Left ventricle myocardium inferior (tissue), 1 donor: ENCODE measurements at places on chromosomes 12 and 14. TPM values are rescaled to one million over a fixed set of nuclear protein-coding genes. Genes with fewer than 3 reads are reported as not detected.

- no peak overlapping the region for H3K4me3 ChIP-seq
- peaks cover 6% of the 10 kb centered on the region for H3K27me3 ChIP-seq
- DNase-seq = no peak
- H3K27ac ChIP-seq = no peak overlapping the region
Measured at GRCh38 chr14:76525106-76525821, 149.3 kb downstream of the ESRRB start.

DNA sequence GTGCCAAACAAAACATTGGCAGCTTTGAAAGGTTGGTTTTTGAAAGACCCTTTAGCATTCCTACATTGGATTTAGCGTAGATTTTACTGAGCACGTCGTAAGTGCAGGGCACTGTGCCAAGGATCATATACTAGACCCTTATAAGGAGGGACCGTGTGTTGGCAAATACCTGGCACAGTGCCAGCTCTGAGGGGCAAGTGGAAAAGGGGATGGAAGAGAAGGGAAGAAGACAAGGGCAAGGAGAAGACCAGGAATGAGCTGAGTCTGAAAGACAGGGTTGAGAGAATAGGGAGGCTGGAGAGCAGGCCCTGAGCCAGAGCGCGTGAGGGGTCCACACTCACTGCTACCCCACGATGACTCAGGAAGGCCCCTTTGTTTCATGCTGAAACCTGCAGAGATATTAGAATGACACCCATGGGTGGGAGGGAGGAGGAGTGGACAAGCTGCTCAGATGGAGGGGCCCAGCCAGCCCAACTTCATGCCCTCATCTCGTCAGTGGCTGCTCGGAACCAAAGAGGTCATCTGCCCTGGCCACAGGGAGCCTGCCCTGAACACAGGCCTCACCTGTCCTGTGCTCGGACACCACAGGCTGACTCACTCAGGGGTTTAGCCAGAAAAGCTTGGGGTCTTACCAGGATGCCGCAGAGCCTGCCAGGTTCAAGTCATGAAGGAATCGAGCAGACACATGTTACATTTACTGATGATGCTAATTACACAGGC, 25.0 kb downstream of the RAB35 start:
- peaks cover 32% of the 10 kb centered on the region for H3K4me1 ChIP-seq
- H3K27ac ChIP-seq = no peak overlapping the region
- no peak for DNase-seq
- H3K4me3 ChIP-seq = no peak overlapping the region
- H3K36me3 ChIP-seq = peaks cover 24% of the 10 kb centered on the region

- H3K27me3 ChIP-seq = no peaks in the 10 kb centered on the region
- H3K36me3 ChIP-seq = no peaks in the 10 kb centered on the region
- DNase-seq = no peak
- H3K4me3 ChIP-seq = no peak overlapping the region
Measured at GRCh38 chr14:29064305-29064900, 297.8 kb downstream of the FOXG1 start.

DNA sequence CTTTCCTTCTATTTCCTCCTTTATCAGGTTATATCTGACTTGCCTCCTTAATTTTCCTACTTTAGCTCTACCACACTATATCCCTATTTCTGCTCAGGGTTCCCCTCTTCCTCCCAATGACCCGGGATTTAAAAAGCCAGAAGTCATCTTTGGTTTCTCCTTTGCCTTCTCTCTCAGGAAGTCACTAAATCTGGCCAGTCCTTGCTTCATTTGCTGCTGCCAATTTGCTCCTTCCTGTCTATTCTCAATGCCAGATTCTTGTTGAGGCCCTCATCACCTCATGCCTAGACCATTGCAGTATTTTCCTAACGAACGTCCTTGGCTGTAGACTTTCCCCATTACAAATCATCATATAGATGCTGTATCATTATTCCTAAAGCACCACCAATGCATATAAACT, 26.5 kb upstream of the NID2 start:
- H3K4me1 ChIP-seq = peaks cover 3% of the 10 kb centered on the region
- H3K4me3 ChIP-seq = no peak overlapping the region
- H3K27ac ChIP-seq = no peak overlapping the region

- H3K4me1 ChIP-seq = no peaks in the 10 kb centered on the region
- no peak overlapping the region for H3K4me3 ChIP-seq
- H3K27ac ChIP-seq = no peak overlapping the region
- no peaks in the 10 kb centered on the region for H3K36me3 ChIP-seq
Measured at GRCh38 chr12:115204957-115205754, 521.2 kb upstream of the TBX3 start.

GRCh38 chr12:91513313-91513712, 330.7 kb upstream of the DCN start:
- H3K36me3 ChIP-seq = no peaks in the 10 kb centered on the region
- no peaks in the 10 kb centered on the region for H3K27me3 ChIP-seq
- no peak overlapping the region for H3K27ac ChIP-seq
- H3K4me3 ChIP-seq = no peak overlapping the region
- H3K4me1 ChIP-seq = no peaks in the 10 kb centered on the region
- DNase-seq = no peak

DNA sequence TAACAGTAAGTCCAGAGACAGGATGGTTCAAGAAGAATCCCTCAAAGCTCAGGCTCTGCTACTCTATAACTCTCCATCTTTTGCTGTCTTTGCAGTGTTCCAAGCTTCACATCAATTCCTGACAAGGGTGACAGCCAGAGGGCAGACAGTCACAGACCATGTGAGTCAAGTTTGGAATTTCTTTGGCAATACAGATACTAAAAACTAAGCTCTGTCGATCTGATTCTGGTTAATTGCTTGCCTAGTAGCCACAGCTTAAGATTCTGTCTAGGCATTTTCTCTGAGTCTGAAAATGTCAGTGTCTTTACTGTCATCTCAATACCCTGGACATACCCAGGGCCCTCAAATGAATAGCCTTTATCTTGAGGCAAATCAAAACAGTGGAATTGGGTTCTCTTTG, 153.7 kb downstream of the CEP128 start:
- H3K4me3 ChIP-seq = no peak overlapping the region
- H3K27ac ChIP-seq = no peak overlapping the region
- no peaks in the 10 kb centered on the region for H3K36me3 ChIP-seq
- DNase-seq = no peak
- no peaks in the 10 kb centered on the region for H3K27me3 ChIP-seq

DNA sequence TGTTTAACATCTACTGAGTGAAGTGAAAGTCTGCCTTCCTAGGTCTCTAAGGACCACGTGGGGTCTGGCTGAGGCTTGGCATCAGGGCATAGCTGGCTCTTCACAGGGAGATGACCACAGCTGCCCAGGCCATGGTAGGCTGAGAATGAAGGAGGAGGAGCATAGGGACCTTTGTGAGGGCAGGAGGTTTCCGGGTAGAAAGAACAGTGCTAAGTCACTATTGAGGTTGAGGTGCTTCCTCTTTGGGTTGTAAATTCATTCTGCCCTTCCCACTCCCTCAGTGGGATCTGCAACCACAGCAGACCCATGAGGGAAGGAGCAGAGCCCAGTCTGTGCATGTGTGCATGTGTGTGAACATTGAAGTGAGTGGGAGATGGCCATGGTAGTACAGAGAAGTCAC, 909.6 kb downstream of the VRK1 start:
- H3K36me3 ChIP-seq = no peaks in the 10 kb centered on the region
- no peak overlapping the region for H3K4me3 ChIP-seq
- no peak overlapping the region for H3K27ac ChIP-seq
- H3K4me1 ChIP-seq = no peaks in the 10 kb centered on the region
- peaks cover 50% of the 10 kb centered on the region for H3K27me3 ChIP-seq

- H3K4me3 ChIP-seq = no peak overlapping the region
- peaks cover 21% of the 10 kb centered on the region for H3K4me1 ChIP-seq
- no peaks in the 10 kb centered on the region for H3K27me3 ChIP-seq
- no peaks in the 10 kb centered on the region for H3K36me3 ChIP-seq
Measured at GRCh38 chr12:65496617-65497016, 218.1 kb downstream of the MSRB3 start.

DNA sequence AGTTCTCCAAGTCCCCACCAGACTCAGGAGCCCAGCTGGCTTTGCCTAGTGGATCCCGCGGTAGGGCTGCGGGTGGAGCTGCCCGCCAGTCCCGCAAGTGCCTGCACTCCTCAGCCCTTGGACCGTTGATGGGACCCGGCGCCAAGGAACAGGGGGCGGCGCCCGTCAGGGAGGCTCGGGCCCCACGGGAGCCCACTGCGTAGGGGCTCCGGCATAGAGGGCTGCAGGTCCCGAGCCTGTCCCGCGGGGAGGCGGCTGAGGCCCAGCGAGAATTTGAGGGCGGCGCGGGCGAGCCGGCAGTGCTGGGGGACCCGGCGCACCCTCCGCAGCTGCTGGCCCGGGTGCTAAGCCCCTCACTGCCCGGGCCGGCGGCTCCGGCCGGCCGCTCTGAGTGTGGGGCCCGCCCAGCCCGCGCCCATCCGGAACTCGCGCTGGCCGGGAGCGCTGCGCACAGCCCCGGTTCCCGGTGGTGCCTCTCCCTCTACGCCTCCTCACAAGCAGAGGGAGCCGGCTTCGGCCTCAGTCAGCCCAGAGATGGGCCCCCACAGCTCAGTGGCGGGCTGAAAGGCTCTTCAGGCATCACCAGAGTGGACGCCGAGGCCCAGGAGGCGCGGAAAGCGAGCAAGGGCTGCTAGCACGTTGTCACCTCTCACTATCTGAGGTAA, 452.4 kb upstream of the LRFN5 start:
- H3K4me3 ChIP-seq = no peak overlapping the region
- H3K4me1 ChIP-seq = no peaks in the 10 kb centered on the region
- no peaks in the 10 kb centered on the region for H3K27me3 ChIP-seq
- H3K27ac ChIP-seq = no peak overlapping the region
- no peaks in the 10 kb centered on the region for H3K36me3 ChIP-seq

- H3K36me3 ChIP-seq = no peaks in the 10 kb centered on the region
- no peak overlapping the region for H3K4me3 ChIP-seq
- H3K27ac ChIP-seq = no peak overlapping the region
- DNase-seq = no peak
- peaks cover 73% of the 10 kb centered on the region for H3K4me1 ChIP-seq
- H3K27me3 ChIP-seq = no peaks in the 10 kb centered on the region
Measured at GRCh38 chr14:55339770-55340169, 68.5 kb downstream of the FBXO34 start.

GRCh38 chr14:65926935-65927700, 514.6 kb downstream of the FUT8 start:
- peaks cover 87% of the 10 kb centered on the region for H3K27me3 ChIP-seq
- H3K4me3 ChIP-seq = no peak overlapping the region
- H3K4me1 ChIP-seq = no peaks in the 10 kb centered on the region
- H3K27ac ChIP-seq = no peak overlapping the region
- no peaks in the 10 kb centered on the region for H3K36me3 ChIP-seq

DNA sequence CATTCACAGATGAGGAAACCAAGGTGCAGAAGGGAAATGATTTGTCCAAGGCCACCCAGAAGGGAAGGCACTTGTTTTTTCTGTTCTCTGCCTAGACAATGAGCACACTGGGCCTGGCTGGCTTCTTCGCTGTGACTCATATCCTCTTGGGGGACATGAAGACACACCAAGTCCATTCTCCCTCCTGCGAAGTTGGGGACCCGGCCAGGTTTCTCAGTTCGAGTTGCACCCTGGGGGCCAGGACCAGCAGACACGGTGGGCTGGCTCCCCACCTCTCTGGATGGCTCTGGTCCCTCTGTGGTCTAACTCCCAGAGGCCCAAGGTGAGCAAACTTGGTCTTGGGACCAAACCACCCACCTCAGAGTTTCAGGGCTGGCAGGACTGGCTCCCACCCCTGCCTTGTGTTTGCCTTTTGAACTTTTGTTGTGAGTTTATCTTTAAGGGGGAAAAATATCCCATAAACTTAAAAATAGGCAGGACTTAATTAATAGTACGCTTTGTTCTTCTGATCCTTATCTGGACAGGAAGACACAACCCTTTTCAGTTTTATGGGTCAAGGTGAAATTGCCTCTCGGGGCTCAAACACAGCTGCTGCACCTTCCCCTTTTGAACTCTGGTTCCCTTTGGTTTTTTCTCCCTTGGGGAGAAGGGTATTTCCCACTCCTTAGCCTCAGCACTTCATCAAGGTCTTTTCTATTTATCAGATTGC, 9.0 kb upstream of the MLEC start:
- no peaks in the 10 kb centered on the region for H3K36me3 ChIP-seq
- DNase-seq = peak; percentile 47
- H3K4me1 ChIP-seq = peaks cover 21% of the 10 kb centered on the region
- peaks cover 6% of the 10 kb centered on the region for H3K27me3 ChIP-seq
- H3K27ac ChIP-seq = peak overlapping the region; percentile 90

DNA sequence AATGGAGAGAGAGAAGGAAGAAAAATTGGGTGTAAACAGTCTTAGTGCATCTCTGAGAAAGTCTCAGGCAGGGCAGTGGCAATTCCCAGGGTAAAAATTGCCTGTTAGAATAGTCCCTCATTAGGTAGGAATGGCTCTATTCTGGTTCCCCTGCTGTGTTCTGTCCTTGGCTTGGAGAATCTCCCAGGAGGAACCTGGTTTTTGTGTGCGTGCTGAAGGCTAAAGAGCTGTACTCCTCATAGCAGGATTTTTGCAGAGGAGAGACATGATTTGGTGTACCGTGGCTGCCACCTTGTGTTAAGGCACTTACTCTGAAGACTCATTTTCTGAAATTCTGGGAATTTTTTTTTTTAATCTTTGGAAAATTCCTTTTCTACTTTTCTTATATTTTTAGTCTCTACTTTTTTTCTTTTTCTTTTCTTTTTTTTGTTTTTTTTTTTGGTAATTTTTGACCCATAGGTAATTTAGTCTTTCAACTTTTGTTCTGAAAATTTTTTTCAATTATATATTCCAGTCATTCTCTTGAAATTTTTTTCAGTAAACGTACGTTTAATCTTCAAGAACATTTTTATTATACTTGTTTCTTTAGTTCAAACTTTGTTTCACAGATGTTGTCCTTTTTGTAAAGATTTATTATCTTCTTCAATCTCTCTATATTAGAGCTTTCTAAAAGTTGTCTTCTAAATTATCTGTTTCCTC, 63.8 kb downstream of the FBXO33 start:
- no peak overlapping the region for H3K4me3 ChIP-seq
- H3K36me3 ChIP-seq = peaks cover 29% of the 10 kb centered on the region
- peaks cover 21% of the 10 kb centered on the region for H3K4me1 ChIP-seq
- H3K27ac ChIP-seq = no peak overlapping the region
- no peaks in the 10 kb centered on the region for H3K27me3 ChIP-seq
- no peak for DNase-seq

The DAO gene
- not detected for total RNA-seq

The ARHGAP9 gene
- total RNA-seq = 4.2 TPM

The KCNH3 gene
- 0.41 TPM for total RNA-seq
